Left lung (tissue), 14 donors: ENCODE measurements at places on chromosomes 16 and 17. TPM values are rescaled to one million over a fixed set of nuclear protein-coding genes. Genes with fewer than 3 reads are reported as not detected.
A peak's percentile ranks its signal among the peaks of the same experiment; 100 is the strongest.

DNA sequence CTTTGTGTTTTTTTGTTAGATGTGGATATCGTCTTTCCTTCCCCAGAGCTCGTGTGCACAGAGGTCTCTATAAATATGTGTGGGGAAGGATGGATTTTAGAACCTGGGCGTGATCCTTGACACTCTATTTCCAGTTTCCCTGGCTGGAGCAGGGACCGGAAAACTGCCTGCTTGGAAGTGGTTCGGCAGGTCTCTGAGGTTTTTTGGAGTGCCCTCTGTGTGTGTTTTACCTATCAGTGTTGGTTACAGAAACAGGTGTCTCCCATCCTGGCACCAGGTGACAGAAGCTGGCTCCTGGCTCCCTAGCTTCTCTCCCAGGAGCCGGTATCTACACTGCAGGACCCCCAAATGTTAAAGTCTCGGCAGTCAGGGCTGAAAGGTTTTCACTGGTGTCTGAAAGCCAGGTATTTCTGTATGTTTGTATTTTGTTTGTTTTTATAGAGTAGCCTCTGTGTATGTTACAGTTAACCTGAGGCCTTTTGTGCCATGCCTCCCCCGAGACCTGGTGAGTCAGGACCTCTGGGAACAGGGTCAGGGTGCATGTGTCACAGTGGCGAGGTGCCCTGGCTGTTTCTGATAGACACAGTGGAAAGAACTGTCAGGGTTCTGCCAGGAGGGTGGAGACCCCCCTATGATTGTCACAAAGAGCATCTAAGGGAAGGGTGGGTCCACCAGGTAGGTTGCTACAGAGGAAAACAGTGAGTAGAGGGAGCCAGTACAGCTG, 31.3 kb downstream of the ZC3H18 start:
- peaks cover 80% of the 10 kb centered on the region for H3K36me3 ChIP-seq
- no peaks in the 10 kb centered on the region for H3K27me3 ChIP-seq
- no peak overlapping the region for H3K27ac ChIP-seq
- H3K4me1 ChIP-seq = peaks cover 60% of the 10 kb centered on the region
- H3K4me3 ChIP-seq = no peak overlapping the region
- DNase-seq = no peak

DNA sequence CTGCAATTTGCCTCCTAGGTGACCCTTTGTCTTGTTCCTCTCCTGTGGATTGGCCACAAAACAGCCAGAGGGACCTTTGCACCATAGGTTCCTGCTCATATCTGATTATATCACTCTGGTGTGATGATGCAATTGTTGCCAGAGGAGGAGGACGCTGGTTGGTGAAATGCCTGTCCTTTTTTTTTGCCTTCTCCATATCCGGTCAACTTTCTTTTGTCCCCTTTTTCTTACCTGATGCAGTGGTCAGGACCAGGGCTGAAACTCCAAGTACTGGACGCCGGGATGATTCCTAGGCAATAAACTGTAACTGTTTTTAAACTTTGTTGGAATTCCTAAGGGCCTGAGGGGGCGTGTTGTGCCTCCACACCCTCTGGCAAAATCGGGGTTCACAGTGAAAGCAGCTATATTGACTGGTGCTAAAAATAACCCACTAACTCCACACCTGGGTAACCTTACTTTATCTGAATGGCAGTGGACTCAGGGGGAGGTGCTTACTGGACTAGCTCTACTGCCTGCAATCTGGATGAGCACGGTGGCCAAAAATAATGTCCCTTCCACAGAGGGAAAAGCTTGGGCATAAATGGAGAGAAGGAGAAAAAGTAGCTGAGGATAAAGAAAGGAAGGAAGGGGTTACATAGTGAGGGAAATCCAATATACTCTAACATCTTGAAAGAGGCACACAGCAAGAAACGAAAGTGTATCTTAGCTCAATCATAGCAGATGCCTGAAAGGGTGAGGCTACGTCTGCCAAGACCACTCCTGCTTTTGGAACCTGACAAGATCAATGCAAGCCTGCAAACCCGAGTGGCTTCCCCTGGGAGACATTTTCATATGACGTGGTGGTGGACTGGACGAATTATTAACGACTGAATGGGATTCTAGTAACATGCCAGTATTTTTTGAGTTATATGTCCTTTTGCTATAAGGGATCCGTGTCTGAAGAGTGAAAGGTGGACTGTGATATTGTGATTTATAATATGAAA, 28.4 kb upstream of the ZNF423 start:
- no peak overlapping the region for H3K4me3 ChIP-seq
- DNase-seq = no peak
- no peak overlapping the region for H3K27ac ChIP-seq

DNA sequence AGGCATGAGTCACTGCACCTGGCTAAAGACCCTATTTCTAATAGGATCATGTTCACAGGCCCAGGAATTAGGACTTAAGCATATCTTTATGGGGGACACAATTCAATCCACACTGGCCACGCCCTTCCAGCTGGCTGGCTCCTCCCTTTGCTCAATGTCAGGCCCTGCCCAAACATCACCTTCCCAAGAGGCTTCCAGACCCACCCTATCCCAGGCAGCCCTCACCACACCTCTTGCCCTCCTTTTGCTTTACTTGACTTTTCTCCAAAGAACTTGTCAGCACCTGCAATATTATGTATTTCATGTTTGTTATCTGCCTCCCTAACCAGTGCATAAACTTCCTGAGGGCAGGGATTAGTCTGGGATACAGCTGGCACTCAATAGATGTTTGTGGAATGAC, 109.6 kb upstream of the CDH5 start:
- DNase-seq = no peak
- no peak overlapping the region for H3K4me3 ChIP-seq
- no peaks in the 10 kb centered on the region for H3K36me3 ChIP-seq
- no peaks in the 10 kb centered on the region for H3K4me1 ChIP-seq

DNA sequence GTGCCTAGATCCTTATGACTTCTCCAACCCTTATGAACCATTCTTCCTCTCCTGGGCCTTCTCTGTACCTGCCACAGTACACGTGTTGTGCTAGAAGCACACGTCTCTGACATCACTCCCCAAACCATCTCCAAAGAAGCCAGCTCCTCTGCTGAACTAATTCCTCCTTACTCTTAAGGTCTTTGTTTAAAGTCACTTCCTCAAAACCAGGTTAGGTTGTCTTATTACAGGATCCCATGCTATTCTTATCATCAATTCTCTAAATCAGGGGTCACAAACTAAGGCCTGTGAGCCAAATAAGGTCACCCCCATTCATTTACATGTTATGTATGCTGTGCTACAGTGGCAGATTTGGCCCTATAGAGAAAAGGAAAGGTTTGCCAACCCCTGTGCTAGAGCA, 4.0 kb downstream of the SUPT6H start:
- no peak for DNase-seq
- H3K36me3 ChIP-seq = no peaks in the 10 kb centered on the region
- H3K27ac ChIP-seq = no peak overlapping the region
- H3K4me3 ChIP-seq = no peak overlapping the region
- no peaks in the 10 kb centered on the region for H3K27me3 ChIP-seq
- H3K4me1 ChIP-seq = peaks cover 42% of the 10 kb centered on the region

DNA sequence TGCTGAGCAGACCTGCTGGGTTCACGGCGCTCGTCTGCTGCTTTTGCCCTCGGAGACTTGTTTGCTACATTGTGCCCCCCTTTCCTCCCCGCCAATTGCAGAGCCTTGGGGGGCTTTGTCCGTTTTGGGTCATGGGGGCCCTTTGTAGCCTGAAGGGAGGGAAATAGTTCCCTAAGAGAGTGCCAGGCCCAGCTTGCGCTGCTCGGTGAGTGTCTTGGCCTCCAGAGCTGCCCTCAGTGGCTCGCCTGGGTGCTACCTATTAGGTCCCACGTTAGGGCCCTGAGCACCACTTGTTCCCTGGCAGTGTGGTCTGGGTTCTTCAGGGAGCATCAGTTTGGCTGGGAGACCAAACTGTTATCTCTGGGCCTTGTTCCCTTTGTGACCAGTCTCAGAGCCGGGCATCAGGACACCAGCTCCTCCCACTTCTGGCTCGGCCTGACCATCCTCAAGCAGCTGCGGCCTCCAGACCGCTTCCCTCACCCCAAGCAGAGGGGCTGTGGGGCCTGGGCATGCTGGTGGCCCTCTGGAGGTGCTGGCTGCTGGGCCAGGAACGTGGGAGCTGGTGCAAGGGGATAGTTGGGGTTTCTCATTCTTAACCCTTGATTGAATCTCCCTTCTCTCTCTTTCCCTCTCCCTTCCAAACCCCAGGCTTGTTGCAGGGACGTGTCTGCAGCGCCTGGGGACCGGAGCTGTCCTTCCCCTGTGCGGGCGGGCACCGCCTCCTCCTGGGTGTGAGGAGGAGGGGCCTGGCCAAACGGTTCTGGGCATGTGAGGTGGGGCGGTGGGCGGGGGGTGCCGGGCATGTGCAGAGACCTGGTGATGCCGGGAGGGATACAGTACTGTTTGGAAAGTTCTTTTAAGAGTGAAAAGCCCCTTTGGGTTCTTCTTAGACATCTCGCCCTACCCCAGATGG, 16.0 kb upstream of the ITGB4 start:
- peak; percentile 60 for DNase-seq
- no peaks in the 10 kb centered on the region for H3K27me3 ChIP-seq
- peaks cover 20% of the 10 kb centered on the region for H3K4me1 ChIP-seq
- no peak overlapping the region for H3K27ac ChIP-seq
- H3K4me3 ChIP-seq = no peak overlapping the region
- no peaks in the 10 kb centered on the region for H3K36me3 ChIP-seq

CDH11 gene
- total RNA-seq = 308 TPM

- no peak overlapping the region for H3K27ac ChIP-seq
- H3K36me3 ChIP-seq = peaks cover 71% of the 10 kb centered on the region
- no peaks in the 10 kb centered on the region for H3K27me3 ChIP-seq
- no peak for DNase-seq
- no peak overlapping the region for H3K4me3 ChIP-seq
- H3K4me1 ChIP-seq = peaks cover 29% of the 10 kb centered on the region
Observed at GRCh38 chr17:58088624-58089023, 5.4 kb downstream of the DYNLL2 start.

GRCh38 chr17:47239967-47240651, 13.5 kb upstream of the ITGB3 start:
- no peak for DNase-seq
- no peaks in the 10 kb centered on the region for H3K27me3 ChIP-seq
- peaks cover 20% of the 10 kb centered on the region for H3K4me1 ChIP-seq

BCAR1 gene
- total RNA-seq = 73.6 TPM
